ENCODE measurements at places on chromosomes 7 and 10.
A peak's percentile ranks its signal among the peaks of the same experiment; 100 is the strongest.

DNA sequence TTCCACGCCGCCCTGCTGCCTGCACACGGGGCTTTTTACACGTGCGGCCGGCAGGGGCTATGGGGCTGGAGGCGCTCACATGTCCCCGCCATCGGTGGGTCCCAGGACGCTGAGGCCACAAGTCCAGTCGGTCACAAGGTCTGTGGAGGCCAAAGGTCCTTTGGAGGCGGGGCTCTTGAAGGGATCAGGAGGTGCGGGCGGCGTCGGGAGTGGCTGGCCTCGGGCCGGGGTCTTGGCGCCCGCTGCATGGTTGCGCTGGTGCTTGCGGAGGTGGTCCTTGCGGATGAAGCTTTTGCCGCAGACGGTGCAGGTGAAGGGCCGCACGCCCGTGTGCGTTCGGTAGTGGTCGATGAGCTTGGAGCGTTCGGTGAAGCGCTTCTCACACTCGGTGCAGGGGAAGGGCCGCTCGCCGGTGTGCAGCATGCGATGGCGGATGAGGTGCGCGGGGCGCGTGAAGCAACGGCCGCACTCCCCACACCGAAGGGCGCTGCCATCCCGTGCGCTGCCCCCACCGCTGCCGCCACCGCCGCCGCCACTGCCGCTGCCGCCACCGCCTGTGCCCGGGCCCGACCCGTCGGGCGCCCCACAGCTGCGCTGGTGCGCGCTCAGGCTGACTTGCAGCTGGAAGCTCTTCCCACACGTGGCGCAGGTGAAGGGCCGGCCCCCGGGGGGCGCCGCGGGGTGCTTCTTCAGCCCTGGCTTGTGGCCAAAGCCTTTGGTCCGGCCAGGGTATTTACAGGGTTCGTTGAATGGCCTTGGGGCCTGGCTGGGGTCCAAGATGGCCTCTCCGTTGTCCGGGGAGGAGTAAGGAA is 13.7 kb upstream of the ZNF777 start:
- DNase-seq = no peak

DNA sequence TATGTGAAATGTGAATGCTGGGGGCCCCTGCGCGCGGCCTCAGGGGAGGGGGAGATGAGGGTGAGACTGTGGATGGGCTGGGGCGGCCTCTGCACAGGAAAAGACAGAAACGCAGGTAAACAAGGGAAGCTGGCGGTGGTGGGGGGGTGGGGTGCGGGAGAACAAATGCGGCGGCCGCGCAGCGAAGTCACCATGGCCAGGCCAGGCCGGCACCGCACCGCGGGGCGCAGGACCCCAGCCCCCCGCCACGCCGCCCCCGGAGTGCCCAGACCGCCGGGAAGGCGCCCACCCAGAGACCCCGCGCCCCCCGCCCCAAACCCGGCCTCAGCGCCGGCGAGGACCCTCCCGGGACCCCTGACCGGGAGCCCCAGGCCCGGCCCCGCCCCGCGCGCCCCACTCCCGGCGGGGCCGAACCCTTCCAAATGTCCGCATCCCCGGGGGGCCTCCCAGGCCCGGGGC is 14.5 kb upstream of the DNAAF5 start:
- no peak for DNase-seq

GRCh38 chr7:128221929-128222403 is 19.1 kb upstream of the LEP start:
- no peak for DNase-seq

DNA sequence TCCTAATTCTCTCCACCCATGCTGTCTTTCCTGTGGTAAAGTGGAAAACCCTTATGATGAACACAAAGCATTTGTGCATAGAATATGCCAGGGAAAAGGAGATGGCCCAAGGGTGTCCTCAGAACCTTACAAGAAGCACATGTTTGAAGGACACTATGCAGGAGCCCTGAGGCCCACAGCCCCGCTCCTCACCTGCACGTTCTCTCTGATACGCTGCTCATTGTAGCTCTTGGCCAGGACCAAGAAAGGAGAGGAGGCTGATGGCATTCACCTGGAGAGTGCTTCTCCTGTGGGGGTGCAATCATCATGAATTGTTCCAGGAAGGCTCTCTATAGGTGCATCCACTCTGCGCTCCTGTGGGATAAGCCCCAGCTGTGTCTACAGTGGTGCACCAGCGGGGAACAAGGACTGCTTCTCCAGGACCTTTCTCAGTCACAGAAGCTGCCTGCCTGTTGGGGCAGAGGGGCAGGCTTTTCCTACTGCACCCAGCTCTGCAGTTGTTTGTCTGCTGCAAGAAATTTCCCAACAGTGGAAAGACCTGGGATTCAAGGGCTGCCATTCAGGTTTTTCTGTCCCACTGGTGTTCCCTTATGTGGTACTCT is 19.9 kb downstream of the AKR1C2 start:
- DNase-seq = no peak

GRCh38 chr10:71382757-71383156 is 14.0 kb upstream of the CDH23 start:
- DNase-seq = no peak

DNA sequence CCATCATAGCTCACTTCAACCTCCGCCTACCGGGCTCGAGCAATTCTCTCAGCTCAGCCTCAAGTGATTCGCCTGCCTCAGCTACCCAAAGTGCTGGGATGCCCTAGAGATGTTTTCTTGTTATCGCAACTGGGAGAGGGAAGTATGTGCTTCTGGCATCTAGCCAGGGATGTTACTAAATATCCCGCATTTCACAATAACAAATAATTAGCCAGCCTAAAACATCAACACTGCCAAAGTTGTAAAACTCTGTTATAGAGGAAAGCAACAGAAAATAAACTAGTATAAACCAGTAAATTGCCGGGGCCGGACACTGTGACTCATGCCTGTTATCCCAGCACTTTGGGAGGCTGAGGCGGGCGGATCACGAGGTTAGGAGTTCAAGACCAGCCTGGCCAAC is 7.2 kb downstream of the INA start:
- no peak for DNase-seq

DNA sequence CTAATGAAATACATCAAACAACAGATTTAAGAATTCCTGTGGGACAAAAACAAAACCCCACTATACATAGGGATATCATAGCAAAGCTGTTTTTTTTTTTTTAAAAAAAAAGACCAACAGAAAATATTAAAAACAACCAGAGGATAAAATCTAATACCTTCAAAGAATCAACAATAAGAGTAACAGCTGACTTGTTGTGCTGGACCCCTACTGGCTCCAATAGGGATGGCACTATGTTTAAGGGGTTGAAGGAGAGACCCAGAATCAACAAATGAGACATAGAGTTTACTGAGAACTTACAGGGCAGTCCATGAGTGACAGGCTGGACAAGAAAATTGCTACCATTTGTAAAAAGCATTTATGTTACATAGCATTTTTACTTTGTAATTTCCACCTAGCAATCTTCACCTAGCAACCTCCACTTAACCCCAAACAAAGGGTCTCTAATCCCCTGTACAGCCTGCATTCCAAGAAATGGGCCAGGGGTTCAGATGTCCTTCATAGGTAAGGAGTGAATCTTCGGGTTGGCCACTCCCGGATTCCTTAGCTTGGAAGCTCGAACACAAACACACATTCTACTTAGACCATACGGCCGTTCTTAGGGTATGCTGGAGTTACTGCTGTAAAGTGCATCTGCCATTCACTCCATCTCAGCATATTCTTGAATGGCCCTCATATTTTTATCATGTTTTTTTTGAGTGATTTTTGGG is 25.8 kb downstream of the ASZ1 start:
- DNase-seq = peak; percentile 29

- no peak for DNase-seq
Measured at GRCh38 chr7:128103498-128104107, 72.4 kb upstream of the LRRC4 start.

GRCh38 chr10:569961-570627 is 119.4 kb downstream of the DIP2C start:
- DNase-seq = no peak

DNA sequence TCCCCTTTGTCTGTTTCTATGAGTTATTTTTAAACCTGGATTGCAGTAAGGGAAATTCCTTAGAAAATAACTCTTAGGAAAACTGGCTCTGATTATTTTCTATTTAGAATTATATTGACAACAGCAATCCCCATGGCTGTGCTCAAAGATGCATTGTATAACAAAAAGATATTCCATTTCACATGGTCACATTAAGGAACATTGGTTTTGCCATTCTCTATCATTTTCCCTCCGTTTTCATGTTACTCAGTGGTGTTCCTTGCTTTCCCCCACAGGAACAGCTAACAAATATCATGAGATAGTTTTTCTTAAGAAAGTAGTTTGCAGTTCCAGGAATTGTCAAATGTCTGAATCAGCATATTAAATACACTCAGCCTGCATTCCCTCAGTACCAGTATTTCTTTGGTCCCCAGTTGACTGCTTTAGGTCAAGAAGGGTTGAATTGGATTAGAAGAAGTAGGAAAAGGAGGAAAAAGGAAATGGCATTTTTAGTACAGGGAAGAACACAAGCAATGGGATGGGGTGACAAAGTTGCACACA is 436.7 kb downstream of the TNS3 start:
- no peak for DNase-seq

- no peak for DNase-seq
Measured at GRCh38 chr7:122975341-122975740, 20.2 kb downstream of the TAS2R16 start.

DNA sequence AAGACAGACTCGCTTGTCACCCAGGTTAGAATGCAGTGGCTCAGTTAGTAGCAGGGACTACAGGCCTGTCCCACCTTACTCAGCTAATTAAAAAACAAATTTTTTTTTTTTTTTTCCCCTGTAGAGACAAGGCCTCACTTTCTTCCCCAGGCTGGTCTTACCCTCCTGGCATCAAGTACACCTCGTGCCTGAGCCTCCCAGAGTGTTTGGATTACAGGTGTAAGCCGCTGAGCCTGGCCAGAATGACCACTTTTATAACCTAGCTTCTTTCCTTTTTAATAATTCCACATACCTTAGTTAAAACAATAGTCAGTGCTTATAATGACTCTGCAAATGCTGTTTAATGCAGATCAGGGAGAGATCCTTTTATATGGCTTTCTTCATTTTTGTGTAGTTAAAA is 31.3 kb downstream of the RSBN1L start:
- no peak for DNase-seq

DNA sequence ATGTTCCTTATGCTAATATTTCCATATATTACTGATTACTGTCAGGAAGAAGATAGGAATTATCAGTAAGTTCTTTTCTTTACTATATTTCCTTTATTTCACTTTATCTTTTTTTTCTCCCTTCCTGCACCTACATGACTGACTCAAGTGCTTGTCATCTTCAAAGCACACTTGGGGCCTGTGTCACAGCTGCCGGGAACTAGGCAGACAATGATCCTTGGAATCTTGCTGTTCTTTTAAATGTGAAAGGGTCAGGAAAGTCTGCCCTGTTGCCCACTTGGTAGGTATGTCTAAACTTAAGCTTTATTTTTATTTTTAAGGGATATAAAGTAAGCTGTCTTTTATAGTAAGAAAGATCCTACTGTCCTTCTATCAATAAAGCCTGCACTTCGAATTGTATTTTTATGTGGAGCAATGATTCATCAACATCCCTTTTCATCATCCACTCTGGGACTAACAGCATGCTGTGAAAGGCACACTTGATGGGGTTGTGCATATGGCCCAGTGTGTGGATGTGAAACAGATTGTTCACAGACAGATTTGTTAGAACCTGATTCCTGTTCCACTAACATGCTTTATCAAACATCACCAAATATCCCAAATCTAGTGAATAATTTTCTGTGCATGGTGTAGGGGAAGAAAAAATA is 556.9 kb downstream of the DNAJB9 start:
- DNase-seq = no peak

DNA sequence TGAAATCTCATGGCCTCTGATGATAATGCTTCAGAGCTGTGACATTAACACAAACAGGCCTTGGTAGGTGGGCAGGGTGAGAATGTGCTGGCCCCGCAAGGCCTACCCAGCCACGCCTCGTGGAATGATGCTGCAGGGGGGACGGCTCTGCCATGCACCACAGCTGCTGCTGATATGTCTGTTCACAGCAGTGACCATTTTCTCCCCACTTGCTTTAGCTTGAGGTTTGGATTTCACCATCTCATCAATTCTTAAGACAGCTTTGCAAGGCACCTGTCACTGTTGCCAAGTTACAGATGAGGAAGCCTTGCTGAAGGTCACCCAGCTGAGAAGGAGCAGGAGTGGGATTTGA is 128.3 kb downstream of the PTPN20 start:
- DNase-seq = peak; percentile 11

DNA sequence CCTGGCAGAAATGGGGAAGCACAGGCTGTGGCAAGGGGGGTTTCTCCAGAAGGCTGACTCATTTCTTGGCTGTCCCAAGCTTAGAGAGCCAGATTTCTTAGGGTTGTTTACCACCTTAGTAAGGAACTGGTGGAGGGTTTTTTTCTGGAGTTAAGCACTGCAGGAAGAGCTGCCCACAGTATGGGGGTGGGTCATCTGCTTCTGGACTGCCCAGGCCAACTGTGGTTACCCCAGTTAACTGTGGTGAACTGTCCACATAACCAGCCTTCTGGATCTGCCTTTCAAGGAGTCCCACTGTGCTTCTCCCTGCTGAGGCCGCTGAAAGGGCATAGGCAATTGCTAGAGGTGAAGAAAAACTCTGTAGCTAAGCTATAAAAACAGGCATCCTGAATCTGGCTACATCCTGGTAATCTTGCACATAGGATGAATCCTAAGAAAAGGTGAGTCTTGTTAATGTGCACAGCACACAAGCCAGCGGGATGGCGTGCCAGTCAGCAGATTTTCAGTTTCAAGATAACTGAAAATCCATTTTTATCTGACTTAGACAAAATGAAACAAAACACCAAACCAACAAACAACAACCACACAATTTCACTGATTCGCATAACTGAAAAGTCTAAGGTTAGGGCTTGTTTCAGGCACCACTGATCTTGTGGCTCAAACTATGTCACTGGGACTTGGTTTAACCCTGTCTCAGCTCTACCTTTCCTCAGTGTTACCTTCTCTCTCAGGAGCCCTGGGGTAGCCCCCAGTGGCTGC is 21.6 kb upstream of the TSPAN33 start:
- no peak for DNase-seq

- DNase-seq = no peak
Measured at GRCh38 chr10:131814567-131815265, 86.1 kb upstream of the PPP2R2D start.

DNA sequence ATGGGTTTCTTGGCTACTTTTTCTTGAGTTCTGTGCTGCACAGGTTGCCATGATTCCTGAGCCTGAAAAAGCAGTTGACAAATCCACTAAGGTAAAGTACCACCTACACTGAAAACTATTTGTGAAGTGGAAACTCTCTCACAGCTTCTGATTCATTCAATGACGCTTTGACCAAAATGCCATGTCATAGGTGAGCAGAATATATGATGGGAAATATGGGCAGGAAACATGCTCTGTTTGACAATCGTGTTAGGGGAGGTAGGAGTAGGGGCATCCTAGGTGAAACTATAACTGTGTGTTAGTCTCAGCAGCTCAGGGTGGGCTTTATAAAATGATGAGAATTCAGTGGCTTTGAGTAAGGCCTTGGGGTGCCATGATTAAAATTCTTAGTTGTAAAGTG is 69.6 kb upstream of the ELMO1 start:
- no peak for DNase-seq

All from SJCRH30 (cell line).